ENCODE measurements at places on chromosomes 2 and 18. TPM values are rescaled to one million over a fixed set of nuclear protein-coding genes. Genes with fewer than 3 reads are reported as not detected.

Gene RGPD4
- 0.07 TPM for total RNA-seq

Gene PRKAG3
- total RNA-seq: not detected

Gene CHRND
- total RNA-seq: not detected

Gene GPR35
- total RNA-seq: 0.32 TPM

Gene CFAP65
- total RNA-seq: 1.3 TPM

Gene ANKRD53
- total RNA-seq: 0.97 TPM

Gene CRYGC
- total RNA-seq: not detected

Gene THAP4
- 56.8 TPM for total RNA-seq

Gene ERBB4
- 158 TPM for total RNA-seq

Gene MAPK4
- 3.4 TPM for total RNA-seq

Gene UBXN4
- 90.8 TPM for total RNA-seq

Gene EN1
- not detected for total RNA-seq

Gene TGOLN2
- 52.7 TPM for total RNA-seq

Gene AMMECR1L
- total RNA-seq: 22.0 TPM

Gene DTNA
- 51.6 TPM for total RNA-seq

Gene DYSF
- total RNA-seq: 3.1 TPM

Gene TMEM247
- not detected for total RNA-seq

Gene TRPM8
- not detected for total RNA-seq

Gene C2orf69
- 16.3 TPM for total RNA-seq

Gene CDC42EP3
- total RNA-seq: 13.1 TPM

Gene SCN9A
- 0.45 TPM for total RNA-seq

Gene C18orf32
- total RNA-seq: 40.0 TPM

All from endodermal cell (in vitro differentiated cells).